ENCODE measurements at places on chromosomes 2 and 18.

GRCh38 chr2:27730261-27730662 is 41.3 kb upstream of the MRPL33 start:
- DNase-seq: no peak

- no peak for DNase-seq
Measured at GRCh38 chr2:79757526-79757925, 244.7 kb downstream of the CTNNA2 start.

DNA sequence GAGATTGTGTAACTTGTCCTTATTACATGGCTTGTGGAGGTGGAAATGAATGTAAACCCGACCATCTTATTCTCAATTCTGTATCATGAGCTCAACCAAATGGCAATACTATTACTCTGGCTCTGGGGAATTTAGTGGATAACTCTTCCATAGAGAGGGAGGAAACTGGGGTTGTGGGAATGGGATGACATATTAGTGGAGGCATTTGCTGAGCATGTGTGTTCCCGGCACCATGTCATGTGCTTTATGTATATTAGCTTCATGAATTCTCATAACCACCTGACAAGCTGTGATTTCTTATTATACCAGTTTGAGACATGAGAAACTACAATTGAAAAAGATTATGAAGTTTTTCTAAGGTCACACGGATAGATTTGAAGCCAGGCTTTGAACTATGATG is 112.8 kb upstream of the TMEFF2 start:
- DNase-seq: no peak

DNA sequence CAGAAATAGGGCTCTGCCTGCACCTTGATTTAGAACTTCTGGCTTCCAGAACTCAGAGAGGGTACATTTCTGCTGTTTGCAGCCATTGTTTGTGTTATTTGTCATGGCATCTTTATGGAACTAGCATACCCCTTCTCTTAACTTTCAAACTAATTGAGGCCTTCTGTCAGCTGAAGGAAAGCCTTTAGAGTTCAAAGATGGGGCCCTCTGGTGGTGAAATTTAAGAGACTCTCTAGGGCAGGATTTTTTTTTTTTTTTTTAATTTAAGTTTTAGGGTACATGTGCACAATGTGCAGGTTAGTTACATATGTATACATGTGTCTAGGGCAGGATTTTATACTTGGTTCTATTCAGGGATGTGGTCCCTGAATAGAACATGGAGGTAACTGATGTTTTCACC is 260.6 kb upstream of the LINC00305 start:
- no peak for DNase-seq

DNA sequence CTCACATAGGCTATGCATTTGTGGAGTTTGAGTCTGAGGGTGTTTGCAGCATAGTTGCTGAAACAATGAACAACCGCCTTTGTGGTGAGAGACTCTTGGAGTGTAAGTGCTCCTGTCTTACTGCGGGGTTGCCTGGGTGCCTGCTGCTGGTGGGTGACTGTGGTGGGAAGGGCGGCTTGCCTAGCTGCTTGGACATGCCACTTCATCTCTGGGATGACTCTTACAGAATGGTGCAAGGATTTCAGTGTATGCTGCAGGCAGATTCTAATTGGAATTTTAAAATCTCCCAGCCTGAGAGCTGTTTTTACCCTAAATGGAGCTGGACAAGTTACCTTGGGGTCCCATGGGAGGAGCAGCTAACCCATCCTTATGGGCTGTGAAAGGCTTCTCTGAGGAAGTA is 50.1 kb downstream of the CYP27C1 start:
- no peak for DNase-seq

- DNase-seq: no peak
Measured at GRCh38 chr2:26968001-26968400, 2.4 kb upstream of the MAPRE3 start.

DNA sequence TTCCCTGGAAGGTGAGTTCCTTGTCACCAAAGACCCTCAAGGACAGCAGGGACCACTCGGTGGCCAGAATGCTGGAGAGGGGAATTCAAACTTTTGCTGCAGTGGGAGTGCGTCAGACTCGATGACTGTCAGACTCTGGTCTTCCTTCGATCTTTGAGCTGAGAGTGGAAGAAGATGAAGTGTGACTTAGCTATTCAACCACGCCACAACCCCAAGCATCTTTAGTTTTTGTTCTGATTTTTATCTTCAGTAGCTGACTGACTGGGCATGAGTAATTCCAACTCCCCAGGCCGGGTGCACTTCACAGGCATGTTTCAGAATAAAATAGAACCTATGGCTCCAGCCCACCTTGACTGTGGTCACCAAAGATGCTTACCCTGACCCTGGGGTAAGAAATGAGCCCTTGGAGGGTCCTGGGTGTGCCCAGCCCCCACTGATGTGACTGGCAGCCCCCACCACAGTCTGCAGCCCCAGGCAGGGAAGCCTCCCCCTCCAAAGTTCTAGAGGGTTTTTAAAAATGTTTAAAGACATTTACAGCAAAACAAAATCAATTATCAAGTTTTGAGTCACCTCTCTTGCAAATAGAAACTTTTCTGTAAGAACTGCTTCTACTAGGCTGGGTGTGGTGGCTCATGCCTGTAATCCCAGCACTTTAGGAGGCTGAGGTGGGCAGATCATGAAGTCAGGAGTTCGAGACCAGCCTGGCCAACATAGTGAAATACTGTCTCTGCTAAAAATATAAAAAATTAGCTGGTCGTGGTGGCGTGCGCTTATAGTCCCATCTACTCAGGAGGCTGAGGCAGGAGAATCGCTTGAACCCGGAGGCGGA is 24.9 kb upstream of the YWHAQ start:
- no peak for DNase-seq

DNA sequence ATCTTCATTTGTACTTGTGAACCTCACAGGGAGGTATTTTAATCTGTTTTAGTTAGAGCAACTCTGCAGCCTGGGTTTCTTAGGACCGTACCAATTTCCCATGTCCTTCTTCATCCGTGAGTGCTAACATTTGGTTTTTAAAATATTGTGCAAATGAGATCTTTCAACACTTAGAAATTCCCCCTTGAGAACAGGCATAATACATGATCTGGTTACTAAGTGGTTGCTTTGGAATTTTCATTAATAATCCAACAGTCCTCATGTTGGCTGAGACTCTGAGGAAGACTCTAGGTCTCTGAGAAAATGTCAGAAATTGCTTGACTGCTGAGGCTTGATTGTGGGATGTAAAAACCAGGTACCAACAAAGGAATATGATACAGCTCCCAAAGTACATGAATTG is 125.6 kb upstream of the CDCA7 start:
- no peak for DNase-seq

DNA sequence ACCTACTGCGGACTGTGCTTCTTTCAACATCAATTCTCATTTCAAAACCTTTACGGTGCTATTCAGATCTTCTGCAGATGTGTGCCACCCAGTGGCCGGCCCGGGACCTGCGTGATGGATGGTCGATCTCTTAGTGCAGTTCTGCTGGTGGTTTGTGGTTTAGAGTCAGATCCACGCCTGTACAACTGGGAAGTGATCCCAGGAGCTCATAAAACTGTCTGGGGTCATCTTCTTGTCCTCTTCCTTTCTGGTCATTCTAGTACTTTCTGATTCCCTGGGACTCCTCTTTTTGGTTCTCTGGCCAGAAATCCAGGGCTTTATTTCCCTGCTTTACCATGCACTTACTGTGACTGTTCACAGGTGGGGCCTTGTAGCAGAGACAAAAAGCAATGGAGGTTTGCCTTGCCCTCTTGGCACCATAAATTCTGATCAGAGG is 15.8 kb upstream of the SELENOI start:
- peak; percentile 92 for DNase-seq

- peak; percentile 1 for DNase-seq
Measured at GRCh38 chr2:239824866-239825704, 200.1 kb downstream of the NDUFA10 start.

DNA sequence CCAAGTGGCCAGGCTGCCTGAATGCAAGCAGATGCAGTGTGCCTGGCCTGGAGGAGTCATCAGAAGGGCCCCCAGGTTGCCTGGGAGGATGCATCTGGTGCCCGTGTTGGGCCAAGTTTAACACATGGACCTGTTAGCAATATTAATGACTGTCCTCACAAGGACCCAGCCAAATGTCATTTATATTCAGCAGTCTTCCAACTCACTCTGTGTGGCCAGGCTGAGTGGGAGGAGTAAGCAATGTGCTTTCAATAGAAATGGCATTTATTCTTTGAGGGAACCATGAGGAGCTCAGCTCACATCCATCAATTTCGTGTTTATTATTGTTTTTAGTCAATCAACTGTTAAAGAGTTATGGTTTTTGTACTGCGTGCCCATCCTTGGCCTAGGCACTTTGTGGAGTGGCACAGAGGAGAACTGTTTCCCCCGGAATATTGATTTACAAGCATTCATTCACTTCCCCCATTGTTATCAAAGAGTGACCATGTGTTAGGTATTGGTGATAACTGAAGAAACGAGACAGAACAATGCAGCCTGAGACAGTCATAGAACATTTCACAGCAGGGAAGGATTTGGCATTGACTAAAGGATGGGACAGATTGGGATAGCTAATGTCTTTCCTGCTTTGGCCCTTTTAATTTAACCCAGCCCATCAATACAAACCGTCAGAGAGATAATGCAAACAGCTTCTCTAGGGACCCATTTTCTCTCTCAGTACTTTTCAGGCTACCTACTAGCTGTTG is 725.2 kb downstream of the TSN start:
- DNase-seq: no peak

DNA sequence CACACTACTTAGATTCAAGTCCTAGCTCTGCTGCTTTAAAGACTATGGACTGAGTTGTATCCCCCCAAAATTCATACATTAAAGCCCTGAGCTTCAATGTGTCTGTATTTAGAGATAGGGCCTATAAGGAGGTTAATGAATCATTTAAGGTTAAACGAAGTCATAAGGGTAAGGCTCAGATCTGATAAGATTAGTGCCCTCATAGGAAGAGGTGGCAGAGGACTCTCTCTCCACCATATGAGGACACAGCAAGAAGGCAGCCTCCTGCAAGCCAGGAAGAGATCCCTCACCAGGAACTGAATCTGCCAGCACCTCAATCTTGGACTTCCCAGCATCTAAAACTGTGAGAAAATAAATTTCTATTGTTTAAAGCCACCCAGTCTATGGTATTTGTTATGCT is 3.1 kb upstream of the CYTIP start:
- DNase-seq: no peak

DNA sequence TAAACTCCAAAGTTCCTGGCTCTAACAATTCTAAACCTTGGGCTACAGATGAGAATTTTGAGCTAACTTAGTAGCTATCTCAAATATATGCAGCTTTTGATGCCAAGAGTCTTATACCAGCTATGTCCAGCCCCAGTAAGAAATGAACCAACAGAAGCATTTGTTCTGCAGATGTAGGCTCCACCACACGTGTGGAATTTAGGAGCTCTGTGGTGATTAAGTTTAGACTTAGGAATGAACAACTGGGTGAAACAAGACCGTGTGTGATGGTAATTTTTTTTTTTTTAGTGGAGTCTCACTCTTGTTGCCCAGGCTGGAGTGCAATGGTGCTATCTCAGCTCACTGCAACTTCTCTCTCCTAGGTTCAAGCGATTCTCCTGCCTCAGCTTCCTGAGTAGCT is 179.7 kb downstream of the ANKRD30B start:
- no peak for DNase-seq

- no peak for DNase-seq
Measured at GRCh38 chr2:21804151-21804550, 680.4 kb downstream of the TDRD15 start.

DNA sequence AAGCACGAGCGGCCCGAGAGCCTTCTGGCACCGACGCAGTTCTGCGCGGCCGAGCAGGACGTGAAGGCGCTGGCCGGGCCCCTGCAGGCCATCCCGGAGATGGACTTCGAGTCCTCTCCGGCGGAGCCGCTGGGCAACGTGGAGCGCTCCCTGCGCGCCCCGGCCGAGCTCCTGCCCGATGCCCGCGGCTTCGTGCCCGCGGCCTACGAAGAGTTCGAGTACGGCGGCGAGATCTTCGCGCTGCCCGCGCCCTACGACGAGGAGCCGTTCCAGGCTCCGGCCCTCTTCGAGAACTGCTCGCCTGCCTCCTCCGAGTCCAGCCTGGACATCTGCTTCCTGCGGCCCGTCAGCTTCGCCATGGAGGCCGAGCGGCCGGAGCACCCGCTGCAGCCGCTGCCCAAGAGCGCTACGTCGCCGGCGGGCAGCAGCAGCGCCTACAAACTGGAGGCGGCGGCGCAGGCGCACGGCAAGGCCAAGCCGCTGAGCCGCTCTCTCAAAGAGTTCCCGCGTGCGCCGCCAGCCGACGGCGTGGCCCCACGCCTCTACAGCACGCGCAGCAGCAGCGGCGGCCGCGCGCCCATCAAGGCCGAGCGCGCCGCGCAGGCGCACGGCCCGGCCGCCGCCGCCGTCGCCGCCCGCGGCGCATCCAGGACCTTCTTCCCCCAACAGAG is 70.4 kb downstream of the ARHGEF33 start:
- DNase-seq: peak; percentile 64

- DNase-seq: no peak
Measured at GRCh38 chr2:127563458-127564428, 28.3 kb downstream of the MYO7B start.

GRCh38 chr2:231691251-231691772 is 17.0 kb upstream of the PTMA start:
- no peak for DNase-seq

DNA sequence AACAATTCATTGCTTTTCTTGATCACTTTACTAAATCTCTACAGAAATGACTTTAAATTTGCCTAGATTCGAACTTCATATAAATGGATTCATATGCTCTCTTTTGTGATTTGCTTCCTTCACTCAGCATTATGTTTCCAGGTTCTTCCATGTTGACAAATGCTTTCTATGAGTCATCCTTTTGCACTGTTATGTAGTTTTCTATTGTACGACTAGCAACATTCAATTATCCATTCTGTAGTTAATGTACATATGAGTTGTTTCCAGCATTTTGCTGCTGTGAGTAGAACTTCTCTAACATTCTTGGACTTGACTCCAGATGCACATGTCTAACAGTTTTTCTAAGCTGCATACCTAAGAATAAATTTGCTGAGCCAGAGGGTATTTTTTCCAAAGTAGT is 66.5 kb upstream of the NEUROD1 start:
- DNase-seq: no peak

DNA sequence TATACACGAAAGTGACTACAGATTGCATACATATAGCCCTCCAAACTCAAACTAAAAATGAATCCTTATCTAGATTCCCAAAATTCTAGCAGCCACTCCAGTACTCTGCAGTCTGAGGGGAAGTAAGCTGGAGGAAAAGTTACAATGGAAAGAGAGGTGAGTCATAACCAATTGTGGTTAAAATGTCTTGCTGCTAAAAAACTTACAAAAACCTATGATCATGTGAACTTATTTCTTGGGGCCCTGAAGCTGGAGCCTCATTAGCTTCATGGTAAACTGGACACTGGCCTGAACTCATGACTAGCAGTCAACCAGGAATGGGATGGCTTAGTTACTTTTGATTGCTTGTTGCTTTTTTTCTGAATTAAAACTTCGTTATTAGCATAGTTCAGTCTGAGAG is 175.9 kb downstream of the SLC4A3 start:
- no peak for DNase-seq

All from Ammon's horn (tissue), 1 donor.